ENCODE measurements at places on chromosomes 11 and 22.

GRCh38 chr11:128470081-128470480 is 117.3 kb downstream of the ETS1 start:
- DNase-seq, result no peak

GRCh38 chr11:70432065-70432464 is 33.7 kb downstream of the CTTN start:
- DNase-seq, result no peak

DNA sequence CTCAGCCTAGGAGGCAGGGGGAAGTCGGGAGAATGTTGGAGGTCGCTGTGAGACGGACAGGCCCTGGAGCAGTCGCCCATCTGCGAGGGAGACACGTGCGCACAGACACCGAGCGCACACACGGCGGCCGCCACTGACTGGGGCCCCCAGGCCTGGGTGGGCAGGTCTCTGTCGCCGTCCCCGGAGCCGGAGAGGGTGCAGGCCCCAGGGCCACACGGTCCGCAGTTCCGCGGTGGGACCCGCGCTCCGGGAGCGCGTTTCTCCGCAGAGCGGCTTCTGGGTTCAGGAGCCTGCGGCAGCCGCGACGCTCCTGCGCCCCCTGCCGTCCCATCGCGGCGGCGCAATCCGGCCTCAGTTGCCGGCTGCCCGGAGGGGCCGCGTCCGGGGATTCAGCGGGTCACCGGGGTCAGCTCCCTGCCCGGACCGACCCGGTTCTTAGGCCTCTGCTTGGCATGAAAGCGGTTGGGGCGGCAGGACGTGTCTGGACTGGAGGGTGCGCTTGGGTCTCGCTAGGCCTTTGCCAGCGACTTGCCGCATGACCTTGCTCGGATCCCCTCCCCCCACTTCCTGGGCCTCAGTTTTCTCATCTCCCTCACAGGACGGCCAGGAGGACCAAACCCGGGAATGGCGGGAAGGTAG is 31.2 kb downstream of the PDE2A start:
- DNase-seq, result no peak

- no peak for DNase-seq
Measured at GRCh38 chr11:56331861-56332491, 13.9 kb upstream of the OR8K1 start.

DNA sequence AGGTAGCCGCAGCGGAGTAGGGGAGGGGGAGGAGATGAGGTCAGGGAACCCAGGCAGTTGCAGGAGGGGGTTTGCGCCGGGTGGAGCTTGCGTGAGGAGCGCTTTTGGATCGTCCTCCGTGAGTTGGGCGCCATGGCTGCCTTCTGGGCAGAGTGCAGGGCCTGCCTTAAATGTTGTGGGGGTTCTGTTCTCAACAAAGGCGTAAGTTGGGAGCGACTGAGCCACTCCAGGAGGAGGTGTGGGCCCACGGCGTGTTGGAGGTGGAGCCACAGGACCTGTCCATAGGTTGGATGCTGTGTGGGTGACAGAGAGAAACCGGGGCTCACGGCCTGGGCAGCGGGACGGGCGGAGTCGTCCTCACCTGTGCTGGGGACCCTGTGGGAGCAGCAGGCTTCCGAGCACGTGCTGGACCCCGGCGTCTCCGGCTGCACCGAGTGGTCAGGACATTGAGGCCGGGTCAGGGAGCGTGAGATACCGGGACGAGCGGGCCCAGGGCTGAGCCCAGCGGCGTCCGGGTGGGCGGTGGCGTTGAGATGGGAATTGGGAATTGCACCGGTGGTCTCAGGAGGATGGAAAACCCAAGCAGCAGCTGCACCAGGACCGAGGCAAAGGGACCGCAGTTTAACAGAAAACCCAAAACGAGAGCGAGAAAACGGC is 977 bp upstream of the PGGHG start:
- no peak for DNase-seq

DNA sequence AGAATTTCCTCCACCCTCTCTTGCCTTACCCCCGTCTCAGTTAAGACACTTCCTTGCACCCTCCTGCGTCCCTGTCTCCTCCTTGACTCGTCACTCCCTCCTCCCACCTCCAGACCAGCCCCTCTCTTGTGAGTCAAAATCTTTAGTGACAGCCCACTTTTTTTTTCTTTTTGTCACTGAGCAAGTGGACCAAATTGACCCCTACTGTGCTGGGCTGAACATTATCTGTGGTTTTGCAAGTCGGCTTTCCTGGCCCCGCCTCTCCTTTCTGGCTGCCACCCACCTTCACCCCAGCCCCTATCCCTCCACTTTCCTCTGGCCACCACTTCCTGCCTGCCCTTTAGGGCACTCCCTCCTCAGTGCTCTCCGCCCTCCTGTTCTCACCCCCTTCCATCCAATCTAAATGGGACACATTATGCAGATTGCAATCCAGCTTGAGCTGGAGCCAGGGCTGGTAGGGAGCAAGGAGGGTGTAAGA is at the start of gene APLNR:
APLNR (minus strand) TSS at position 47 of the 478 bp plus-strand sequence. CDS start 246 bp downstream, outside the sequence.
- no peak for DNase-seq

DNA sequence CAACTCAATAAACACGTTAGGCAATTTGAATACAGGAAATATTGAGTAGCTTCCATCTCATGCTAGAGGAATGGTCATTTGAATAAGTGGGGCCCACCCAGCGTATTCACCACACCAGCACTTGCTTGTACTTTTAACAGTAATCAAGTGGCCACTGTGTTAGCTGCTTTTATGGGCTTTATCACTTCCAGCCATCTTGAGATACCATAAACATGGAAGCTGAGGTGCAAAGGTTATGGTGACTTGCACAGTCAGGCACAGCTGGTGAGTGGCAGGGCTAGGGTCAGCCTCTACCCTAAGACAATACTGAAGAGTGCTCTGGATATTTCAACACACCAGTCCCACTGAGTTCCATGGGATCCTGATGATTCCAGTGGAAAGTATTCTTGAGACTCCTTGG is 6.7 kb downstream of the JOSD1 start:
- no peak for DNase-seq

- DNase-seq, result no peak
Measured at GRCh38 chr11:13954591-13954990, 7.9 kb upstream of the SPON1 start.

DNA sequence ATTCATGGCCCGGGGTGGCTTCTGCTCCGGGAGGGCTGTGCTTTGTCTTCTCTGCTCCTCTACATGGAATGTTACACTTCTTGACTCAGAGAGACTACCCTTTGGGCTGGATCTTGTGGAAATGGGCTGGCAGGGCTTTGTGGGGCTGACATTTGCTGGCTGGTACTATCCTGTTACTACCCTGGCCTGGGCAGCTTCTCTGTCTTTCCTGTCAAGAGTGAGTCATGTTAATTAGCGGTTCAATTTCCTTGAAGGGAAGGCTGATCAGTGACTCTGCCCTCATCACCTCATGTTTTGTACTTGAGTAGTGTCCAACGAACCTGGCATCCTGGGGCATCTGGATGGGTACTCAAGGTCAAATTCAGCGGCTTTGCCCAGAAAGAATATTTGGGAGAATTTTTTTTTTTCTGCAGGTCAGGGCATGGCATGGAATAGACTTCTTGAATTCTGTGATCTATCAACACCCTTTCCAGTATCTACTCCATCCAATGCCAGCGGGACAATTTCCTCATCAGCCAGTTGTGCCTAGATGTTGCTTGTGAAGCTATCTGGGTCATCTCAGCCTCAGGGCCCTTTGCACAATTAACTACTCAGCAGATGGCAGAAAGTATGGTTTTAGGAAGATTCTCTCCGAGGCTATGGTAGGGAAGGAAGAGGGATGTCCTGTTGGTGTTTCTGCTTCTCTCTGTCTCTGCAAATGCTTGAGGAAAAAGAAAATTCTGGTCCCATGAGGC is 140.5 kb upstream of the PLET1 start:
- no peak for DNase-seq

GRCh38 chr11:118227865-118228785 is 3.3 kb upstream of the JAML start:
- no peak for DNase-seq

DNA sequence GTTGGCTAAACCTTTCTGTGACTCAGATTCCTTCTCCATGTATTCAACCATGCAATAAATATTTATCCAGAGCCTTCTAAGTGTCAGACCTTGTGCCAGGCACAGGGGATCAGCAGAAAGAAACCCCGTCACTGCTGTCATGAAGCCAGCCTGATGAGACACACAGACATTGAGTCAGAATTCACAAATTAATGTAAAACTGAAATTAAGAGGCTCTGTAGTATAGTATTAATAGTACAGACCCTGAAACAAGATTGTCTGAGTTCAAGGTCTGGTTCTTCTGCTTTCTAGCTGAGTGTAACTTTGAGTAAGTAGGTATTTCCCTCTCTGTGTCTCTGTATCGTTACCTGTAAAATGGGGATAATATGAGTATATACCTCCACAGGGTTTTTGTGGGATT is 46.9 kb downstream of the ME3 start:
- no peak for DNase-seq

GRCh38 chr22:17930455-17931313 is 93.7 kb downstream of the MICAL3 start:
- DNase-seq, result no peak

DNA sequence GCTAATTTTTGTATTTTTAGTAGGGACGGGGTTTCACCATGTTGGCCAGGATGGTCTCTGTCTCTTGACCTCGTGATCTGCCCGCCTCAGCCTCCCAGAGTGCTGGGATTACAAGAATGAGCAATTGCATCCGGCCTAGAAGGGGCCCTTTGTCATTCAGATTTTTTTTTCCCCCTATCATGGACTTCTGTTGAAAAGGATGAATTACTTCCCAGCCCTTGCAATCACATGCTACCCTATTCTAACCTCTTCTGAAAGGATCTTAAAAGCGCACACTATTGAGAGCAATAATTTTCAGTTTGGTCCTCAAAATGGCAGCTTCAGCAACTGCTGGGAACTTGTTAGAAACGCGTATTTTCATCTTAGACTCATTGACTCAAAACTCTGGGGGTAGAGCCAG is 575.6 kb upstream of the KIRREL3 start:
- DNase-seq, result no peak

- DNase-seq, result no peak
Measured at GRCh38 chr11:133070021-133070713, 462.1 kb downstream of the OPCML start.

DNA sequence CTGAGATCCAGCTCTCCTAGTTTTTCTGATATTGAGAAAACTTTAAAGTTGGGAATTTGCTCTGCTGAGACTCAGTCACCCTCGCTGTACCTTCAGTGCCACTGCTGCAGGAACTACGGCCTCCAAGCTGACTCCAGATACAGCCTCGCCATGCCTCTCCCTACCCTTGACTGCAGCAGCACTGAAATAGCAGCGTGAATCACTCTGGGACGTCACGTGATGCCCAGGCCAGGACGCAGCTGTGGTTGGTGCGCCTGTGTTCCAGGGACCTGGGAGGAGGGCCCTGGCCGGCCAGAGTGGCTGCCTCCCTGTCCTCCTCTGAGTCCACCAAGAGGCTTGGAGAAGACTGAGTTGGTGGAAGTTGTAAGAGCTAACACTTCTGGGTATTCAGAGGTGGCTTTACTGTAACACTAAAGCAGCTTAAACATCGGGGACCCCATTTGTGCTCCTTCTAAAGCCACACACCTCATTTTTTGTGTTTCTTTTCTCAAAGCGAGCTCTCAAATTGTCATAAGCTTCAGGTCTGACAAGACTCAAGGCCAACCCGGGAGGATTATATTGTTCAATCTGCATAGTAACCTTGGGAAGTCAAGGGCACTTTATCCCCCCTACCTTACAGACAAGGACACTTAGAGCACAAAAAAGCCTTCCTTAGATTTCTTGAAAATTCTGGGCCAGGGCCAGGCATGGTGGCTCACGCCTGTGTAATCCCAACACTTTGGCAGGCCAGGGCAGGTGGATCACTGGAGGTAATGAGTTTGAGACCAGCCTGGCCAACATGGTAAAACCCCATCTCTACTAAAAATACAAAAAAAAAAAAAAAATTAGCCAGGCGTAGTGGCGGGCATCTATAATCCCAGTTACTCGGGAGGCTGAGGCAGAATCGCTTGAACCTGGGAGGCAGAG is 4.2 kb upstream of the STIP1 start:
- peak; percentile 76 for DNase-seq

DNA sequence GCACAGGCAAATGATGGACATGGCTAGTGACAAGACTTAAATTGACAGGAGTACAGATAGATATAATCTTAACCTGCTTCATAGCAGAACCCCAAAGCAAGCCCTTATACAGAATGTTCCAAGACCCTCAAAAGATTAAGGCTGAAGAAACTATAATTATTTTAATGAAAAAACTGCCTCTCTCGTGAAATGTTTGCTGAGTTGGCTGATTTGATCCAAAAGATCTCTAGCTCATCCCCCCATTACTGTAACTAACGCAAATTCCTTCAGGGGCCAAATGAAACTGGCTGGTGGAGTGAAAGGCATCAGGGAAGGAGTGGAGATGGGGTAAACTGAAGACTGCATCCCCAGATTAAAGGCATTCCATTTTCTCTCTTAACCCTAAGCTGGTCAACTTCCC is 19.3 kb downstream of the ALG9 start:
- no peak for DNase-seq

GRCh38 chr22:44145544-44145943 is 35.2 kb upstream of the PARVG start:
- no peak for DNase-seq

DNA sequence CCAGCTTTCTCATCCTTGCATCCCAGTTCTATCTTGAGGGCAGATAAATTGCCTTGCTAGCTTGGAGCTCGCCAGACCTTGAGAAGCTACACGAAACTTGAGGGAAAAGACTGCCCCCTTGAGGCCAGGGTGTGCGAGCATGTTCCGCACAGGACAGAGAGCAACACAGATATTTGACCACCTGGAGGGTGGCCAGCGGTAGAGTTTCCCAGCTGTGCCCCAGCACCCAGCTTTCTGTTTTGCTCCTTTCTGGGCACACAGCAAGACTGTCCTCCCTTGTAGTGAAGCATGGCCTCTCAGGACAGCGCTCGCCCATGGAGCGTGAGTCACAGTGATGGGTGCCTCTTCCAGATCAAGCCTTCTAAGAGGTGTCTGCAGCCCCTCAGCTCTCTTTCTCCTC is 23.5 kb downstream of the SPATA19 start:
- DNase-seq, result peak; percentile 82

DNA sequence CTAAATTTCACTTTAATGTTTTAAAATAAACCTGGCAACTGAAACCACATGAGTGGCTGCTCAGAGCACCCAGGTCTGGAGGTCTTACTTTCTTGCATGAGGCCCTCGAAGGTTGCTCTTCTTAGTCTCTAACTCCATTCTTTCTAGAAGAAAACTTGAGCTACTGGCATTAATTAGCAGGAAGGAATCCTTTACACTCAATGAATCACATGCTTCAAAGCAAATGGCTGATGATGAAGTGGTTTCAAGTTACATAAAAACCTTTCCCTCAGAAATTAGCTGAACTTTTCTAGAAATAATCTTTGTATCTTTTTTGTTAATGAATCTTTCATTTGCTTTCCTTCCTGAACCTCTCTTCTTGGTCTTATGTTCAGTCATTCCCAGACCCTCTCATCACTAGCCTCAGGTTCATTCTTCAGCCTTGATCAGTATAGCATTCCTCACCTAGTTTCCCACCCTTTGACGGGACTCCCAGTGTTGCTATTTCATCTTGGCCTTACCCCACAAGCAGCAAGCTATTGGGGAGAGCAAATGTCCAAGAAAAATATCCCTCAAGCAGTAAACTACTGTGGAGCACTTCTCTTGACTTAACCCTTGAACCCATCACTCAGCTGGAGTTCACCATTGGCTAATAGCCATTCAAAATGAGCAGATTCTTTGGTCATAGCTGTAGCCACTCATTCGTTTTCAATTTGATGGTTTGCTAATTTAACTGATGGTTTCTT is 75.1 kb downstream of the INSC start:
- DNase-seq, result no peak
